ENCODE measurements at places on chromosomes 5 and 9.

DNA sequence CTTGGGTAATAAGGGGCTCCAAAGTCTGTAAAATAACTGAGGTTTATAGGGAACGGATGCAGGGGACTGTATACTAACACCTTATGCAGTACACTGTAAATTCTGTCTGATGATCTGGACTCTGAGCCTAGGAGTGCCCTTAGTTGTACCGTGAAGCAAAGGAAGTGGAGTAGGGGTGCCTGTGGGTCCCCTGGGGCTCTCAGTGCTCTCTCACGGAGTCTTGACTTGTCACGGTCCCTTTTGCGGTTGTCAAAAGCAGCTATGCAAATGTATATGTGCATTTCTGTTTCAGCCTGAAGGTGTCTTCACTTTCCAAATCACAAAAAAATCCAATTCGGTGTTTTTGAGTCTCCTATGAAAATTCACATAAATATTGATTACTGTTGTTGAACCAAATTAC is 17.8 kb downstream of the DMRT1 start:
- no peak for DNase-seq

DNA sequence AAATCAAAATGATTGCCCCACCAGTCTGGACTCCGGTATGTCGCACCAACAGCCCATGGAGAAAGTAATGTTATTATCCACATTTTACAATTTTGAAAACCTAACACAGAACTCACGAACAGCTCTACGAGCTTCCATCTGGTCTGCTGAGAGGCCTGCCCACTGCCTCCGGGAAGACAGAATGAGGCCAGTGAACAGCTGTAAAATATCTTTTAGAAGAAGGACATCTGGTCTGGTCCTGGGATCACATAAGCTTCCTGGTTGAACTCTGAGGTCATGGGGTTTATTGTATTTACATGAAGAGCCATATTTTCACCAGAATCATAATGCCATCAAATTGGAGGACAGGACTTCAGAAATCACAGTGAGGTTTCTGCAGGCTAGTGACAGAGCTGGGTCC is 89.0 kb downstream of the FRMD3 start:
- no peak for DNase-seq

- DNase-seq, result no peak
These were observed 131.0 kb upstream of the OSMR start for GRCh38 chr5:38714703-38715355.

- no peak for DNase-seq
These were observed 116.6 kb downstream of the LPAR1 start for GRCh38 chr9:110921705-110922104.

DNA sequence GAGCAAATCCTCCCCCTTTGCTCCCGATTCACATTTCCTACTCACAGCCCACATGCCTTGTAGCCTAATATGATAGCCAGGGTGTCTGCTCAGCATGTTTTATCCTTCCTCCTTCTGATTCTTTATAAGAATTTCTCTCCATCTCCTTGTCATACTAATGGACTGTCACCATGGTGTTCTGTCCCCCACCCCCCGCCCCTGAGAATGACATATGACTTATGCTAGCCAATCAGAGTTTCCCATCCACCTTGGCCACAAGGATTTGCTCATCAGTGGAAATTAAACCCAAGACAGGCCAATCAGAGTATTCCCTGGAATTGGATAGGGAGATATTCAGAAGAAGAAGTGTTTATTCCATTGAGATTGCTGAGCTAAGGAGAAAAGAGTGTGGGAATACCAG is 16.0 kb downstream of the ABLIM3 start:
- DNase-seq, result no peak

DNA sequence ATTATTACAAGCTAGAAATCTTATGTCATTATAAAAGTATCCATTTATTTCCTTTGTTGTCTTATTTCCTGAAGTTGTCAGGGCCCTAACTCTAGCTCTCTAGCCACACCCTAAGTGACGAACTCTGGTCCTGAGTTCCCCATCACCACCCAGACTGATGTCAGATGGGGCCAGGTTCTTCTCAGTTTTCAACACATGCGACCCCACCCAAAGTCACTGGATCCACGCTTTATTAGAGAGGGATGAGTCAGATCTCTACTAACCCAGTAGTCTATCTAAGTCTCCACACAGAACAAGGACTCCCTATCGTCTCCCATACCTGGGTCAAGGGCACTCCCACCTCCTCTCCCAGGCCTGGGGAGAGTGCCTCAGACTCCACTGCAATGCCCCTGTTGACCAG is 6.8 kb upstream of the FEM1C start:
- no peak for DNase-seq

DNA sequence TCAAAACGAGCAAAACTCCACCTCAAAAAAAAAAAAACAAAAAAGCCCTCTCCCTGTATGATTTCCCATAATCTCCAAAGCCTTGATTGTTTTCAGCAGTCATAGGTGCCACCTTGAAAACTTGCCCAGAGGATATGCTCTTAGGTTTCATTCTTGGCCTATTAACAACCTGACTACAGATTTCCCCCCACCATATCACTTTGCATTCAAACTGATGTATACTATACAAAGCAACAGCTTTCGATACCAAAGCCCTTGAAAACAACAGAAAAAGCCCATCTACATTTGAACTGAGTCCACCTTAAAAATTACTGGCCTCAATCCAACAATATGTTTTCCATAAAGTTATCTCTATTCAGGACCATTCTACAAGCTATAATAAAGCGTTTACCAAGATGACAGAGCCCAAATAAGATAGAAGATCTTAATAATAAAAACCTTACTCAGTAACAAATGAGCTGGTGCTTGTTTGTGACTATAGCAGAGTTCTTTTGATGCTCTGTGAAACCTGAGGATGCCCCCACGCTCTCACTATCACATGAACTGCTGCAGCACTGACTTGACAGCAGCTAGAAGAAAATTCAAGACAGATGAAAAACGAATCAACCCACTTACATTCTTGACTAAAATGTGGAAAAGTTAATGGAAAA is 44.4 kb downstream of the FNBP1 start:
- no peak for DNase-seq

DNA sequence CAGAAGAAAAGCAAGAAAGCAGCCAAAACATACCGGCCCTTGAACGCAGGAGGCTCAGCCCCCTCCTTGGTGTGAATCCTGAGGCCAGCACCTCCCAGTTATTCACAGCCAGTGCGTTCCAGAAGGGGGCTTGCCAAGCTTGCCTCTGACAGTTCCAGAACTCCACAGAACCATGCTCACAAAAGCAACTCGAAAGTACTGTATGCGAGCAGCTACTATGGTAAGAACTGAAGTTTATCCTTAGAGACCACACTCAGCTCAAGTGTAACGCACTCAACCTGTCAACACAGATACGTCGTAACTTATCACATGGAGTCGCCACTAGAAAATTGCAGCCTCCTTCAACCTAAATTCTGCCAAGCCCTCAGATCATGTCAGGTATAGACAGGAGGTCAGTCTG is 1.4 kb downstream of the UBAC1 start:
- no peak for DNase-seq

GRCh38 chr5:85069659-85070640 is 685.3 kb upstream of the EDIL3 start:
- DNase-seq, result no peak

DNA sequence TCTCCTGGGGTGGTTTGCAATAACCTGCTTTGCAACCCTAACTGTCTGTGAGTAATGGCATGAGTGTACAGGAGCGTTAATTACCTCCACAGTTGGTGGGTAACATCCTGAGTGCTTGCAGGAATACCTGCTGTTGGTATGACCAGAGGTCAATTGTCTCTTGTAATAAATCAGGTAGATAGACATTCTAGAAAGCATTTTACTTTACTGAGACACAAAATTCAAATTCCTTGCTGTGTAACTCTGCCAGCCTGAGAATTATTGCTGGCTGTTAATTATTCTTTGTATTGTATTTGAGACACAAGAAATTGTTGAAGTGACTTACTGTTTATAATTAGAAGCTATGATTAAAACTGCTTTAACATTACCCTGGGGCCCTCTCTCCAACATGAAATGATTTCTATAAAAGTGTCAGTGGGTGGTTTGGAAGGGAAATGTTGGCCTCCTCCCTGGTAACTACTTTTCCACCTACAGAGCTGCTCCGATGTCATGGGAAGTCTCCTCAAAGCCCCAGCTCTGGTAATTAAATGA is 150.8 kb upstream of the ADCY2 start:
- no peak for DNase-seq
